ENCODE measurements at places on chromosomes 1 and 21.

DNA sequence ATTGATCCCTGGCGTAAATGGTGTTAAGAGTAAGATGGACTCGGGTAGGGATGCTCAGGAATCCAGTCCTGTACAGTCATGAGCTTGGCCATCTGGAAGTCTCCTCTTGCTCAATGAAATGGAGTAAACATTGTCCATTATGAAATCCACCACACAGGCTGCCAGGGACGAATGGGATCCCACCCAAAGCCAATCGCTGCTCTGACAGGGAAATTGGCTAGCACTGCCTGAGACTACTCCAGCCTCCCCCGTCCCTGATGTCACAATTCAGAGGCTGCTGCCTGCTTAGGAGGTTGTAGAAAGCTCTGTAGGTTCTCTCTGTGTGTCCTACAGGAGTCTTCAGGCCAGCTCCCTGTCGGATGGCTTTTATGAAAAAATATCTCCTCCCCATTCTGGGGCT is at the start of gene HSD11B1:
Gene HSD11B1 (plus strand): TSS at position 263 of the 400 bp plus-strand sequence. CDS start 97 bp downstream, at position 360.
- DNase-seq, result no peak

DNA sequence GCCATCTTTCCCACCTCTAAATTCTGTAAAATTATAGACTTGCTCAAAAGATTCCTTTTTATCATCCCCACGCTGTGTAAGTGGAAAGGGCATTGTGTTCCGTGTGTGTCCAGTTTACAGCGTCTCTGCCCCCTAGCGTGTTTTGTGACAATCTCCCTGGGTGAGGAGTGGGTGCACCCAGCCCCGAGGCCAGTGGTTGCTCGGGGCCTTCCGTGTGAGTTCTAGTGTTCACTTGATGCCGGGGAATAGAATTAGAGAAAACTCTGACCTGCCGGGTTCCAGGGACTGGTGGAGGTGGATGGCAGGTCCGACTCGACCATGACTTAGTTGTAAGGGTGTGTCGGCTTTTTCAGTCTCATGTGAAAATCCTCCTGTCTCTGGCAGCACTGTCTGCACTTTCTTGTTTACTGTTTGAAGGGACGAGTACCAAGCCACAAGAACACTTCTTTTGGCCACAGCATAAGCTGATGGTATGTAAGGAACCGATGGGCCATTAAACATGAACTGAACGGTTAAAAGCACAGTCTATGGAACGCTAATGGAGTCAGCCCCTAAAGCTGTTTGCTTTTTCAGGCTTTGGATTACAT is 61.9 kb downstream of the POFUT2 start:
- DNase-seq, result no peak

GRCh38 chr1:34822202-34822601 is 29.4 kb downstream of the GJA4 start:
- no peak for DNase-seq

- DNase-seq, result no peak
These were observed 5.9 kb upstream of the SIPA1L2 start for GRCh38 chr1:232635778-232636356.

- no peak for DNase-seq
These were observed 3.6 kb upstream of the SCMH1 start for GRCh38 chr1:41245659-41246058.

GRCh38 chr1:156677616-156678596 is 699 bp upstream of the NES start:
- DNase-seq, result no peak

- no peak for DNase-seq
These were observed 73.2 kb downstream of the SSBP3 start for GRCh38 chr1:54332781-54333585.

GRCh38 chr1:235954306-235955283 is 87.9 kb upstream of the LYST start:
- DNase-seq, result peak; percentile 16

- DNase-seq, result no peak
These were observed 11.6 kb downstream of the MED18 start for GRCh38 chr1:28340221-28340974.

- DNase-seq, result no peak
These were observed 105.5 kb downstream of the LRIG2 start for GRCh38 chr1:113178522-113178921.

DNA sequence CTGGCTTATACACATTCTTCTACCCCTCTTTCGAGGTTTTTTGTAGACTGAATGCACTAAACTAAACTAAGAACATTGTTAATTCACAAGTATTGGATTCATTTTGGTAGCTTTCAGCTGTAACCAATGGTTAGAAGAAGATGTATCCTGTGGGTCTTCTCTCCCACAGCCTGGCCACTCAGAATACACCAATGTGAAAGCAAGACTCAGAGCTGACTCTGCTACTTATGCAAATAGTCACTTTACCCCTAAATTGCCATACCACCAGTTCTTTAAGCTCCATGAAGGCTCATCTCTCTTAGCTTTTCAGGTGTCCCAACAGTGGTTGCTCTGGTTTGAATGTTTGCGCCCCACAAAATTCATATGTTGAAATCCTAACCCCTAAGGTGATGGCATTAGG is 60.1 kb downstream of the RGS13 start:
- DNase-seq, result no peak

- no peak for DNase-seq
These were observed 7.7 kb upstream of the HTR1D start for GRCh38 chr1:23224739-23225648.

GRCh38 chr1:234656944-234657654 is 47.1 kb upstream of the IRF2BP2 start:
- DNase-seq, result no peak

DNA sequence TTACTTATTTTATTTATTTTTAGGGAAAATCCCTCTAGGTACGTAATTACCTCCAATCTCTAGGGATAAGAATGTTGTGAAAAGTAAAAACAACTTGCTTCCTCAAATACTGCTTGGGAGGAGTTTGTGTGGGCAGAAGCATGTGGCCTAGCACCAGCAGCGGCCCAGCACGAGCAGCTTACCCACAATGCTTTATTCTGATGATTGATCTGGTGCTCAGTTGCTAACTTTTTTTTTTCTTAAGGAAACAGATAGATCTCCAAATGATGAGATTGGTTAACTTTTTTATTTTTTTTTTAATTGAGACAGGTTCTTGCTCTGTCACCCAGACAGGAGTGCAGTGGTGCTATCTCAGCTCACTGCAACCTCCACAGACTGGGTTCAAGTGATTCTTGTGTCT is 4.2 kb downstream of the CLIC6 start:
- DNase-seq, result no peak

DNA sequence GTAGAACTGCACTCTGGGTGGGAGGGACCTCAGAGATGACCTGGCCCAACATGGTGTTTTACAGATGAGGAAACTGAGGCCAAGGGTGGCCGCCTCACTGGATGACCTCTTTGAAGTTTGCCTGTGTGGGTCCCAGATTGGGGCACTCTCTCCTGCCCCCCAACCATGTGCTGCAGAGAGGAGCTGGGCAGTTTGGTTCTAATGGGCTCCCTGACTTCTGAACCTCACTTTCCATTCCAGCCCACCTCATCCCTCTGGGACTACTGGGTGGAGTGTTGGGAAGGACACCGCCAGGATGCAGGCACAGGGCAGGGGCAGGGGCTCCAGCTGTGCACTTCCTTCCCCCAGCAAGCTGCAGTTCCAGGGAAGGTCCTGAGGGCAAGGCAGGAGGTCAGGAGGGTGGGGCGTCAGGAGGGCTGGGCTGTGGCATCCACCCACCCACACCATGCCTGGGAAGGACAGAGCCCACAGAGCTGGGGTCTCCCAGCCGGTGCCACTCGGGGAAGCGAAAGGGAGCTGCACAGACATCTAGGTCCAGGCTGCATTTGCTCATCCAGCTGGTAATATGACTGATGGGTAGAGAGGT is 10.3 kb upstream of the EPS8L3 start:
- no peak for DNase-seq

- DNase-seq, result no peak
These were observed 95.9 kb downstream of the PTPRU start for GRCh38 chr1:29332204-29332603.

- no peak for DNase-seq
These were observed 393.2 kb downstream of the COL11A1 start for GRCh38 chr1:102715150-102715549.

DNA sequence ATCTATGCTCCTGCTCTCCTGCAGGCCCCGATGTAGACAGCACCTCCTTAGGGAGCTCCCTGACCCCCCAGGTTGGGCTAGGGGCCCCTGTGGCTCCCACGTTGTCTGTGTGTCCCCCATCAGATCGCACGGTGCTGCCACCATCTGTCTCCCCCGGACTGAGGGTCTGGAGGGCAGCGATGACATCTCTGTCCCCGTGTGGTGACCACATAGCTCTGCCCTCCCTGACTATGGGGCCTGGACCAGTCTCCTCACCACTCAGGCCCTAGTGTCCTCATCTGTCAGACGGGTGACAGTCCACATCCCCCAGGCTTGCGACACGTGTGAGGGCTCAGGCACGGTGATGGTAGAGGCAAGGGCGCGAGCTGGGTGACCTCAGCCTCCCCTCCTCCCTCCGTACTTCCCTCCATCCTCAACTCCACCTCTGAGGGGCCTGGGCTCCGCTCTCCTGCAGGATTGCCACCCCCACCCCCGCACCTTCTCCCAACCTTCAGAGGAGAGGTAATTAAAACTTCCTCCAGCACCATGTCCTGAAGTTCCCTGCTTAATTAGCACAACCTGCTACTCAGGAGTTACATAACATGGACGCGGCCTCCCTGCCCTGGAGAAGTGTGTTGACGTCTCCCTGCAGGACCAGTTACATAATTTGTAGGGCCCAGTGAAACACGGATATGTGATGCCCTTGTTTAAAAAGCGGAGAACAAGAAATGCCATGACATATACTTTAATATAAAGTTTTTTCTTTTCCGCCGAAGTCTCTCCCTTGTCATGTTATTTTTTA is 288.2 kb downstream of the PTPRU start:
- no peak for DNase-seq

GRCh38 chr21:44329086-44329889 is 9.9 kb downstream of the CFAP410 start:
- DNase-seq, result no peak

DNA sequence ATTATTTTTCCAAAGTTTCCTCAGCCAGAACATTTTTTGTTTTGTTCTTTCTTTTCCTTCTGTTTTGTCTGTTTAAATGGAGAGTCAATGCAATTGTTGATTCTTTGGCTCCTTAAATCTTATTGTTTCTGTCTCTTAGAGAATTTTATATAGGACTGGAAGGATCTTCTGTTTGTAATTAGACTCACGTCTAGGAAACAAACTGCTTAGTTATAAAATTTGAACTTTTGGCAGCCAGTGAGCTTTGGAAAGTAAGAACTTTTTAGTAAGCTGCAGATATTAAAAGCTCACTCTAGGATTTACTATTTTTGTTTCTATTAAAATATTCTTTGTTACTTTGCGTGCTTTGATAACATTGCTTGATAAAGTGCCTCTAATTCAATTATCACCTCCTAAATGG is 109.8 kb upstream of the HNRNPU start:
- no peak for DNase-seq

- DNase-seq, result no peak
These were observed 4.0 kb downstream of the CHI3L1 start for GRCh38 chr1:203182387-203182953.

- DNase-seq, result no peak
These were observed 160.7 kb downstream of the SDCCAG8 start for GRCh38 chr1:243416495-243416894.

GRCh38 chr1:15937706-15938168 is 38.2 kb downstream of the ZBTB17 start:
- no peak for DNase-seq

DNA sequence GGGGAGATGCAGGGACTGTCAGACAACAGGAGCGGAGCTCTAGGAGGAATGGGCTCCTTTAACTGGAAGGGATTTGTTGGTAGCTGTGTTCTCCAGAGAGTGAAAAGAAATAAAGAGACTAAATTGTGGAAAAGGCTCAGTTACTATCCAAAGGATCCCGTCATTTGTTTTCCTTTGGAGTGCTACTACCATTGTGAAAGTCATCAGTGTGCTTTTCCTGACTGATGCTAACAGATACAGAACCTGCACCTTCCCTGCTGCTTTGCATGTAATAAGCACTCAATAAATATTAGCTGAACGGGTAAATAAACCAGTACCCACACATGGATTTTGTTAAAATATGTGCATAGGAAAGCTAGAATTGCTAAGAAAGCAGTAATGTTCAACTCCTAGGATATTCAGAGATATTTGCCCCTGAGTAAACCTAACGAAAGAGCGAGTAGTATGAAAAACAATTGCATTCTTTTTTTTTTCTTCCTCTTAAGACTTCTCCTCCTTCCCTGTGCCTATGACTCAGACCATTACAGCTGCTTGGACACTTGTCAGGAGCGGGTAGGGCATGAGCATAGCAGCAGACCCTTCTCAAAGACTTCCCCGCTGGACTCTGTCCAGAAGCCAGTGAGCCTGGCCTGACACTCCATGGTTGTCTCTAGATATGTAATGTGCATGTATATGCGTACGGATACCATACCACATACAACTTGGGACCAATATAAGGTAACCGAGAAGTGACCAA is 41.7 kb downstream of the PTGFRN start:
- no peak for DNase-seq

DNA sequence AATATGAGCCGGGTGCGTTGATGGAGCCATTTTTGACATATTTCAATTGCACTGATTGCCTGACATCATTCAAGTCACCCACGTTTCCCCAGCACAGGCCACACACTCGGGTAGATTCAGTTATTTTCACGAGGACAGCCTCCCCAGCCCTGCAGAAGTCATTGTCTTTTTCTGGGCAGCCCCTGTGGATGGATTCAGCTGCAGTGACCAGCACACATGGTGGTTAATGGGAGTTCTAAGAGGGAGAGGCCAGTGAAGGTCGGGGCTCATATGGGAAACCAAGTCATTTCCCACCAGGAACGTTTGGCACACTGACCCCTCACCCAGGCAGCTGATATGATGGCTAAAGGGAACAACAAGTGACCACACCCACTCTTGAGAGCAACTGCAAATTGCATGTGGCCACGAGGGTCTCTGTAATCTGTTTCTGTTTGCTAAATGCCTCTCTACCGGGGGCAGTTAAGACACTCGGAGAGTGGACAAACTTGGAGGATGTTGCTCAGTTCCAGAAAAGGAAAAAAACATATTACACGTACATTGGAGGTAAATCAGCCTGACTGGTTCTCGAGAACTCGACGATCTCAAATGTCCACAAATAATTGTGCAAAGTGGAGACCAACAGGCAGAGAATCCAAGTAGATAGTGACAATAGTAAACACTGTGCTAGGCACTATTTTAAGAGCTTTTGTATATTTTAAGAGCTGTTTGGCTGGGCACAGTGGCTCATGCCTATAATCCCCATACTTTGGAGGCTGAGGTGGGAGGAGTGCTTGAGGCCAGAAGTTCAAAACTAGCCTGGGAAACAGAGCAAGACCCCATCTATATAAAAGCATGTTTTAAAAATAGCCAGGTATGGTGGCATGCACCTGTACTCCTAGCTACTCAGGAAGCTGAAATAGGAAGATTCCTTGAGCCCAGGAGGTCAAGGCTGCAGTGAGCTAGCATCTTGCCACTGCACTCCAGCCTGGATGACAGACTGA is 167.2 kb upstream of the IRF2BP2 start:
- no peak for DNase-seq

- no peak for DNase-seq
These were observed 648.8 kb downstream of the ADGRL2 start for GRCh38 chr1:82449506-82450057.

All from stimulated activated CD8-positive, alpha-beta memory T cell treated with anti-CD3 and anti-CD28 coated beads, Interleukin-12 subunit alpha, Interleukin-12 subunit beta, amount 100 ng/mL, for 4 hours (primary cell).